ENCODE measurements at places on chromosomes 12 and 14. TPM values are rescaled to one million over a fixed set of nuclear protein-coding genes. Genes with fewer than 3 reads are reported as not detected.

Gene ADSS1
- 9.2 TPM for total RNA-seq

Gene POTEG
- total RNA-seq, result not detected

Gene TMTC2
- total RNA-seq, result 15.9 TPM

Gene NOVA1
- 7.3 TPM for total RNA-seq

Gene KRT2
- total RNA-seq, result not detected

Gene KLRC4
- not detected for total RNA-seq

Gene SYT1
- total RNA-seq, result 10.1 TPM

Gene WNT1
- total RNA-seq, result not detected

Gene EXD2
- total RNA-seq, result 15.0 TPM

Gene TC2N
- not detected for total RNA-seq

Gene ARHGAP9
- total RNA-seq, result 0.32 TPM

Gene FOXN4
- total RNA-seq, result not detected

Gene SOAT2
- 0.16 TPM for total RNA-seq

Gene SPTB
- total RNA-seq, result not detected

Gene RNFT2
- 0.63 TPM for total RNA-seq

Gene FGF23
- not detected for total RNA-seq

Gene POTEM
- total RNA-seq, result not detected

Gene LRRC74A
- not detected for total RNA-seq

Gene OR10AD1
- total RNA-seq, result not detected

Gene SPX
- 0.63 TPM for total RNA-seq

Gene CERS5
- total RNA-seq, result 40.7 TPM

Gene IQSEC3
- total RNA-seq, result 0.17 TPM

Gene BCL2L14
- not detected for total RNA-seq

Gene CCDC88C
- under 0.01 TPM for total RNA-seq

Gene PPFIBP1
- 45.8 TPM for total RNA-seq

Gene ALDH1L2
- 21.1 TPM for total RNA-seq

Gene NFATC4
- total RNA-seq, result 97.9 TPM

Gene DIO2
- 11.5 TPM for total RNA-seq

Gene PRB2
- total RNA-seq, result not detected

Gene AKAP3
- 2.1 TPM for total RNA-seq

Gene CCDC59
- total RNA-seq, result 58.0 TPM

Gene P3H3
- 72.0 TPM for total RNA-seq

Gene SVOP
- total RNA-seq, result not detected

Gene POLE2
- total RNA-seq, result 2.8 TPM

Gene SDR9C7
- total RNA-seq, result not detected

Gene NAA25
- total RNA-seq, result 7.1 TPM

Gene ENDOU
- total RNA-seq, result 0.09 TPM

Gene CCDC38
- total RNA-seq, result not detected

Gene GLI1
- total RNA-seq, result 0.86 TPM

Gene MEG3
- 226 TPM for total RNA-seq

Gene OR6C2
- total RNA-seq, result not detected
